ENCODE measurements at places on chromosomes 6 and 20.

DNA sequence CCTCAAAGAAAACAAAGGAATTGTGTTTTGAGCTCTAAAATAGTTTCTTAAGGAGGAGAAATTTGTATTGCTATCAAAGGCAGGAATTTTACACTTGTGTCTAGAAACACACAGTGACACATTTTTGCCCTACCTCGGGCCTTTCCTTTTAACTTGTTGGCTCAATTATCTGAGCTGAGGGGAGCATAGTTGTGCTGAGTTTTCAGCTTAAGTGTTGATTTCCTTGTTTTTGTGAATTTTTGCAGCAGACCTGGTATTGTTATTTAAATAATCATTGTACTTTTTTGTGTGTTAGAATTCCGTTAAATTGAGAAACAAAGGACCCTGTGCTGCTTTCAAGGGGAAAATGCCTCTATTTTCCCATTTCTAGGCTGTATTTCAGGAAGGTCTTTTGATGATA lies 249.7 kb downstream of the CD83 start:
- DNase-seq = no peak

DNA sequence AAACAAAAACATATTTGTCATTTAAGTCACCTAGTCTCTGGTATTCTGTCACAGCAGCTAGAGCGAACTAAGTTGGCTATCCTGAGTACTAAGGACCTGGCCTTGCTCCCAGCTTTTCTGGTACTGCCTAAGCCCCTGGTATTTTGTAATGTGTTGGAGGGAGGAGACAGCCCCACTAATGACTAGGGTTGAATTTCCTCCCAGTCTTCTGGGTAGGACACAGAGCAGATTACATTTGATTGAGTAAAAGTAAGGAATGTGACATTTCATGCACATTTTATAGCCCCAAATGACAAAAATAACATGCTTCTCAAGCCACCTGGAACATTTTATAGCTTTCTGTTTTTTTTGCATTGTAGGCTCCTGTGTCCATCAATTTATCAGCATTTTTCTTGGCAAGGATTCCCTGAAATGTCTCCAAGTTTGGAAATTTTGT lies 47.9 kb upstream of the DDR1 start:
- DNase-seq = no peak

GRCh38 chr6:102229271-102229670 lies 835.8 kb downstream of the GRIK2 start:
- DNase-seq = no peak

DNA sequence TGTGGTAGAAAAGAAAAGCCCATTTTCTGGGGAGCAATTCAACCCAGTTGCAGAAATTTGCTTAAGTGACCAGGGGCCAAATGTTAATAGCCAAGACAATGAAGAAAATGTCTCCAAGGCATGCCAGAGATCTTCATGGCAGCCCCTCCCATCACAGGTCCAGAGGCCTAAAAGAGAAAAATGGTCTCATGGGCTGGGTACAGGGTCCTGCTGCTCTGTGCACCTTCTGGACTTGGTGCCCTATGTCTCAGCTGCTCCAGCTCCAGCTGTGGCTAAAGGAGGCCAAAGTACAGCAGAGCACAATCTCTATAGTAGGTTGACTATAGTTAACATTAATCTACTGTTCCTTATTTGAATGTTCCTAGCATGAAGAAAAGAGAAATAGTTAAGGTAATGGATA lies 44.7 kb downstream of the FRK start:
- no peak for DNase-seq

GRCh38 chr6:144179828-144180227 lies 29.5 kb downstream of the STX11 start:
- DNase-seq = no peak

DNA sequence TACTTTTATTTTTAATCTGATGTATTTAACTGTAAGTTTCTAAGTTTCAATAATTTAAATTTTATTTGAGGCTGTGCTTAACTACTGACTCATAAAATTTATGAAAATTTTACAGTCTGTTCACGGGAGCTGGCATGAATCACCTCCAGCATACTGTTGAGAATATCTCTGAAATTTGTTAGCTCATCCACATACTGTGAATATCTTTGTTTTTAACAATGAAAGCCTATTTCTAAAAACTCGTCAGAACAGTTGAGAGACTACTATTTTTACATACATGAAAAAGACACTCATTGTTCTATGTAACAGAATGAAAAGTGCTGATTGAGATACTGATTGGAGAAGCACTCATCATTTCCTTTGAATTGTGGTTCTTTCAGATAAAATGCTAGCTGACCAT lies 749.3 kb downstream of the TENT5A start:
- no peak for DNase-seq

Data from SIG-M5 (cell line).